Liver (tissue), 10 donors: ENCODE measurements at places on chromosomes 6 and 20. TPM values are rescaled to one million over a fixed set of nuclear protein-coding genes. Genes with fewer than 3 reads are reported as not detected.

DNA sequence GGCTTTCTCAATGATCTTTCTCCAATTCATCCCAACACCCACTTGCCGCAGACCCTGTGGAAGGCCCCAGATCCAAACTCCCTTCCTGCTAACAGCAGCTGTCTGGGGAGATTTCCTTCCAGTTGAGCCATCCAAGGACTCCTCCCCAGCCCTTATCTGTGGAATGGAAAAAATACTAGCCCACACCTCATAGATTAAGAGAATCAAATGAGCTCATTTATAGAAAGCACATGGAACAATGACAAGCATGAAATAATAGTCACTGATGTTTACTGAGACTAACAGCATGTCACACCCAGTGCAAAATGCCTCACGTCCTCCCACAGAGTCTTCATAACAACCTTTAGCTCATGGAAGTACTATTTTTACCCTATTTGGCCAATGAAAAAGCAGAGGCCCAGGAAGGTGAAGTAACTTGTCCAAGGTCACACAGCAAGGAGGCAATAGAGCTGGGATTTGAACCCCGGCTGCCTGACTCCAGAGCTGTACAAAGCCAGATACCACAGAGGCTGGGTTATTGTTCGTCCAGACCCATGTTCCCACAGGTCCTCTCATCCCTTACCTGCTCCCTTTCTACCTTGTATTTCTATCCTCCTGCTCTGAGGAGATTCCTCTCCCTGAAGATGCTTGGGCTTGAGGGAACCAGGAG, 23.4 kb upstream of the PTGIS start:
- no peak overlapping the region for H3K4me3 ChIP-seq
- no peaks in the 10 kb centered on the region for H3K4me1 ChIP-seq
- H3K27me3 ChIP-seq: no peaks in the 10 kb centered on the region
- no peak for DNase-seq
- H3K36me3 ChIP-seq: no peaks in the 10 kb centered on the region
- no peak overlapping the region for H3K27ac ChIP-seq

DNA sequence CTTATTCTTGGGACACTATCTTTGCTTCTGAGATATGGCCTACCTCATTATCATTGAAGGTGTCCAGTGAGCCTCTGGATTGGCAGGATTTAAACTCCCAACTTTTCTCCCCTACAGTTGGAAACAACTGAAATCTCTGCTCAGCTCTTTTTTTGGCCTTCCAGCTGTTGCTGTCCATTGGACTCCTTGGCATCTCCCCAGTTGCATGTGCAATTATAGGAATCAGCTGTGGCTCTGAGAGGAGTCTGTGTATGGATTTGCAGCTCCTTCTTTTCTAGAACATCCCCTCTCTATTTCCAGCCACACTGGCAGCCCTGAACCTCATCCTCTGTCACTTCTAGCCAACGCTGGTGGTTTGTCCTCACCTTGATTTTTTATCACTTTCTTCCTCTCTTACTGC, 21.2 kb downstream of the RAB22A start:
- no peaks in the 10 kb centered on the region for H3K27me3 ChIP-seq
- H3K4me3 ChIP-seq: no peak overlapping the region
- no peaks in the 10 kb centered on the region for H3K4me1 ChIP-seq
- no peak for DNase-seq
- H3K36me3 ChIP-seq: no peaks in the 10 kb centered on the region

DNA sequence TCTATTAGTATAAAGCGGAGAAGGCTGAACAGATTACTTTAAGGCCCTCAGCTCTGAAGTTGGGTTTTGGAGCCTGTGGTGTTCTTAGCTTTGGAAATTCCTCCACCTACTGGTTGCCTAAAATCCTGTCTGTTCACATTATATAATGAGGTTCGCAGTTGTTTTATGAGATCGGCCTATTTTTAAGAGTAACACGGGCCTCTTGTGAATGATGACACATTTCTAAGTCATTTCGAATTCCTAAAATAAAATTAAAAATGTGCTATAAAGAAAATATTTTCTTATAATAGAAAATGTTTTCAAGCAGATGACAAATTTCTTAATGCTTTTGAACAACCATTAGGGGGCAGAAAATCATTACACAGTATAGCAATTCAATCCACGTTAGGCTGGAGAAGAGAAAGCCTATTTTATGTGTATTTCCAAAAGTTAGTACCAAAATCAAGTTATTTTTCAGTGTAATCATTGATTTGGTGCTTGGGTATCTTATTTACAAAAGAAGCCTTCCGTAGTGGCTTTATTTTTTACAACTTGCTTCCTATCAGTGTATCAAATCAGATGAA, 15.8 kb upstream of the FAM8A1 start:
- no peak overlapping the region for H3K4me3 ChIP-seq
- H3K27me3 ChIP-seq: no peaks in the 10 kb centered on the region
- H3K36me3 ChIP-seq: no peaks in the 10 kb centered on the region
- H3K27ac ChIP-seq: peak overlapping the region; percentile 54

DNA sequence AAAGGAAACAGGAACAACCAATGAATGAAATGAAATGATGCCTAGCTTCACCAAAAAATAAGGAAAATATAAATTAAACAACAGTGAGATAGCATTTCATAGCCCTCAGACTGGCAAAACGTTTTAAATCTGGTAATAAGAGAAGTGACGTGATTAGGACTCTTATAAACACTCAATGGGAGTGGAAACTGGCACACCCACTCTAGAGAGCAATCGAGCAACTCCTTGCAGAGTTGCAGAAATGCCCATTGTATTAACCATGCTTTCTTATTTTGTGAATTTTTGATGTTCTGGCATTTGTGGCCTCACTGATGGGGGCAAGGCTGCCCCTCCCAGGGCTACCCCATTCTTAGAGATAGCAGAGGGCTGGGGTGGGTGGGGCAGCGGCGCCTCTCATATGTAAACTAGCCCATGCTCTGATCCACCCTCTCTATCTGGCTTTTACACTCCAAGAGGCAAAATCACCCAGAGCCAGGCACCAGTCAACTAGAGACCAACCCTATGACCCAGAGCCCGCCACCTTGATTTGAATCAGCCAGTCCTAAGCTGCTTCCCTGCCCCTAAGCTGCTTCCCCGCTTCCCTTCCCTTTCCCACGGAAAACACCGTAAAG, 6.4 kb upstream of the PNPLA1 start:
- H3K27ac ChIP-seq: no peak overlapping the region
- H3K4me1 ChIP-seq: no peaks in the 10 kb centered on the region
- no peak overlapping the region for H3K4me3 ChIP-seq

- H3K4me3 ChIP-seq: no peak overlapping the region
- H3K27ac ChIP-seq: no peak overlapping the region
- no peaks in the 10 kb centered on the region for H3K27me3 ChIP-seq
- H3K4me1 ChIP-seq: no peaks in the 10 kb centered on the region
- H3K36me3 ChIP-seq: no peaks in the 10 kb centered on the region
These were observed 78.5 kb upstream of the PHACTR1 start for GRCh38 chr6:12637960-12638641.

The GLP1R gene
- not detected for polyA plus RNA-seq

- DNase-seq: no peak
- peaks cover 2% of the 10 kb centered on the region for H3K27me3 ChIP-seq
- H3K36me3 ChIP-seq: no peaks in the 10 kb centered on the region
- H3K27ac ChIP-seq: no peak overlapping the region
- no peak overlapping the region for H3K4me3 ChIP-seq
These were observed 24.4 kb downstream of the SIRPD start for GRCh38 chr20:1533059-1533458.

DNA sequence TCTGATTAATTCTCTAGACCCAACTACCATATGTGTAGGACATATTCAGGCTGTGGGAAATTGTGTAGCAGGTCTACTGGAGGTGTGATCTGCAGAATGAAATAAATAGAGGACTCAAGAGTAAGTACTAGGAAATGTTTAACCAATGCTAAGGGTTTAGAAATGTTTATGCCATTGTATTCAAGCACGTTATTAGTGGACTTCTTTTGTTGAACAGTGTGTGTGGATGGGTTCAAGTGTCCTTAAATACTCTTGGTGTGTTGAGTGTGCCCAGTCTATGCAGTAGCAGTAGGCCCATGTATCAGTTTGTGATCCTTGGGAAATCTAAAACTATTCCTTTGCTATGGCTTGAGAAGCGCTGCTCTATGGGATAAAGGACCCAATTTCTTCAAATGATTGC, 112.1 kb downstream of the FARS2 start:
- H3K36me3 ChIP-seq: no peaks in the 10 kb centered on the region
- DNase-seq: no peak
- no peak overlapping the region for H3K4me3 ChIP-seq
- no peaks in the 10 kb centered on the region for H3K27me3 ChIP-seq

DNA sequence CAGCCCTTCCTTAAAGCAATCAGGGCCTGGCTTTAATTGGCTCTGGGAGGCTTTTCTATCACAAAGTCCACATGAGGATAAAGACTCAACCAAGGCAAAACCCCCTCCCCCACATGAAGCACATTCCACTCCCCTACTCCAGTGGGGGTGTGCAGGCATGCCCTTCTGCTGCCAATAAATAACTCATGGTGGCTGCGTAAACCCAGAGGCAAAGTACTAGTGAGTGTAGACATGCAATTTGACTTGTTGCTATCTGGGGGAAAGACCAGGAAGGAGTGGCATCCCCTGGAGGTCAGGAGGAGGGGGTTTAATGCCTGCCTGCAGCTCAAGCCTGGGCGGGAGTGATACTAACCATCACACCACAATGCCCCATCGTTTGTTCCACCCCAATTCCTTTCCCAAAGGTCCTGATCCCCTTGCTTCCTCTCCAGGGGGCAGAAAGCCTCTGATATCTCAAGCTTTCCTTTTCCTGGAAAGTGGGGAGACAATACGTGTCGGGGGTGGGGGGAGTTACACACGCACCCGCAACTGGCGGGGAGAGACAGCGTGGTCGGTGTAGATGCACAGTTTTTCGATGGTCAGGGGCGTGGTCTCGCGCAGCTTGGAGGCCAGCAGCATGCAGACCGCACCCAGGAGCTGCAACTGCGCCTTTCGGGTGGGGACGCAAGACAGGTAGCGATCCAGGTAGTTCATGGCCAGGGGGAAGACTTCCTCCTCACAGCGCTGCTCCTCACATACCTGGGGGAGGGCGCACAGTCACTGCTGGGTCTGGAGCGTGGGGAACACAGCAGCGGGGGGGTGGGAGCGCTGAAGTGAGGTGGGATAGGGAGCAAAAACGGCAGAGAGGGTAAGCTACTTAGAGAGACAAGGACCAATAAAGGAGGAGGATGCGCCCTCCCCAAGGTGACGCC, 1.5 kb downstream of the CCND3 start:
- peak; percentile 69 for DNase-seq
- H3K4me3 ChIP-seq: no peak overlapping the region
- no peaks in the 10 kb centered on the region for H3K27me3 ChIP-seq
- peaks cover 31% of the 10 kb centered on the region for H3K4me1 ChIP-seq
- peaks cover 3% of the 10 kb centered on the region for H3K36me3 ChIP-seq

- H3K4me3 ChIP-seq: no peak overlapping the region
- no peak overlapping the region for H3K27ac ChIP-seq
- no peaks in the 10 kb centered on the region for H3K36me3 ChIP-seq
- no peak for DNase-seq
- H3K27me3 ChIP-seq: no peaks in the 10 kb centered on the region
- peaks cover 12% of the 10 kb centered on the region for H3K4me1 ChIP-seq
These were observed 39.2 kb downstream of the SRC start for GRCh38 chr20:37385176-37385575.

DNA sequence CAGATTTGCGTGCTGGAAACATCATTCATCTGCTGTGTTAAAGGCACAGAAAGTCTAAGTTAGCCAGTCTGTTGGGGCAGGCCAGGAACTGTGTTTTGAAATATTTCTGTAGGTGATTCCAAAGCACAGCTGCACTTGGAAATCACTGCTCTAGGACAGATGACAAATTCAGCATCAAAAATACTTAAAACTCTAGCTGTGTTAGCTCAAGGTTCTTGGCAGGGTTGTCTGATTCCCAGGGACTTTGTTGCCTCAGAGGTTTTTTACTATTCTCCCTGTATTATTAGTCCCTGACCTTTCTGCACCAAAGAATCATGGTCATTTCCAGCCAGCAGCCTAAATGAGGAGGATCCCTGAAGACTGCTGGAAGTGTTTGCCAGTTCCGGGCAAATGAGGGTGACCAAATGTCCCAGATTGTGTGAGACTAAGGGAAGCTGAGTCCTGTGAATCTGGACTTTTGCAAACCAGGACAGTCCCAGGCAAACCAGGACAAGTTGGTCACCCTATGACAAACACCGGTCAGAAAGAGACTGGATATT, 84.3 kb upstream of the TMEM30A start:
- no peak overlapping the region for H3K4me3 ChIP-seq
- H3K4me1 ChIP-seq: no peaks in the 10 kb centered on the region
- H3K27me3 ChIP-seq: no peaks in the 10 kb centered on the region
- no peak overlapping the region for H3K27ac ChIP-seq
- no peak for DNase-seq

The PPP1R3G gene
- 0.61 TPM for polyA plus RNA-seq
